ENCODE measurements at places on chromosomes 3 and 15. TPM values are rescaled to one million over a fixed set of nuclear protein-coding genes. Genes with fewer than 3 reads are reported as not detected.

LDHAL6B gene
- total RNA-seq: not detected

C3orf49 gene
- total RNA-seq: not detected

CDHR4 gene
- not detected for total RNA-seq

ALDH1L1 gene
- 93.4 TPM for total RNA-seq

SPESP1 gene
- total RNA-seq: 8.1 TPM

ITGB5 gene
- 199 TPM for total RNA-seq

C3orf85 gene
- not detected for total RNA-seq

RNF13 gene
- total RNA-seq: 53.4 TPM

NRG4 gene
- total RNA-seq: not detected

CPOX gene
- 48.7 TPM for total RNA-seq

ETFA gene
- 62.8 TPM for total RNA-seq

CNTN4 gene
- total RNA-seq: not detected

TRIM71 gene
- not detected for total RNA-seq

PATL2 gene
- 0.10 TPM for total RNA-seq

RPLP1 gene
- 506 TPM for total RNA-seq

COLQ gene
- total RNA-seq: 1.6 TPM

PIERCE2 gene
- total RNA-seq: 8.4 TPM

CACNA2D2 gene
- not detected for total RNA-seq

PLCL2 gene
- total RNA-seq: 8.8 TPM

OR5H6 gene
- not detected for total RNA-seq

SLC12A8 gene
- 2.6 TPM for total RNA-seq

CYP11A1 gene
- total RNA-seq: 0.81 TPM

XIRP1 gene
- total RNA-seq: not detected

A4GNT gene
- total RNA-seq: not detected

RBPMS2 gene
- 0.24 TPM for total RNA-seq

LRRIQ4 gene
- total RNA-seq: not detected

PPP1R14D gene
- not detected for total RNA-seq

PSTPIP1 gene
- total RNA-seq: not detected

PRSS50 gene
- not detected for total RNA-seq

ZKSCAN7 gene
- 4.4 TPM for total RNA-seq

GHSR gene
- total RNA-seq: not detected

IGDCC3 gene
- not detected for total RNA-seq
